ENCODE measurements at places on chromosomes 11 and 22.

- DNase-seq: no peak
Observed at GRCh38 chr11:39220069-39220468, 2239.4 kb downstream of the LRRC4C start.

GRCh38 chr11:44680982-44681597 is 45.7 kb upstream of the TSPAN18 start:
- DNase-seq: no peak

GRCh38 chr22:42587588-42588175 is 27.0 kb downstream of the POLDIP3 start:
- DNase-seq: no peak

- no peak for DNase-seq
Observed at GRCh38 chr11:84663731-84664130, 963.4 kb downstream of the DLG2 start.

- DNase-seq: no peak
Observed at GRCh38 chr11:10727146-10727851, 23.7 kb upstream of the CTR9 start.

DNA sequence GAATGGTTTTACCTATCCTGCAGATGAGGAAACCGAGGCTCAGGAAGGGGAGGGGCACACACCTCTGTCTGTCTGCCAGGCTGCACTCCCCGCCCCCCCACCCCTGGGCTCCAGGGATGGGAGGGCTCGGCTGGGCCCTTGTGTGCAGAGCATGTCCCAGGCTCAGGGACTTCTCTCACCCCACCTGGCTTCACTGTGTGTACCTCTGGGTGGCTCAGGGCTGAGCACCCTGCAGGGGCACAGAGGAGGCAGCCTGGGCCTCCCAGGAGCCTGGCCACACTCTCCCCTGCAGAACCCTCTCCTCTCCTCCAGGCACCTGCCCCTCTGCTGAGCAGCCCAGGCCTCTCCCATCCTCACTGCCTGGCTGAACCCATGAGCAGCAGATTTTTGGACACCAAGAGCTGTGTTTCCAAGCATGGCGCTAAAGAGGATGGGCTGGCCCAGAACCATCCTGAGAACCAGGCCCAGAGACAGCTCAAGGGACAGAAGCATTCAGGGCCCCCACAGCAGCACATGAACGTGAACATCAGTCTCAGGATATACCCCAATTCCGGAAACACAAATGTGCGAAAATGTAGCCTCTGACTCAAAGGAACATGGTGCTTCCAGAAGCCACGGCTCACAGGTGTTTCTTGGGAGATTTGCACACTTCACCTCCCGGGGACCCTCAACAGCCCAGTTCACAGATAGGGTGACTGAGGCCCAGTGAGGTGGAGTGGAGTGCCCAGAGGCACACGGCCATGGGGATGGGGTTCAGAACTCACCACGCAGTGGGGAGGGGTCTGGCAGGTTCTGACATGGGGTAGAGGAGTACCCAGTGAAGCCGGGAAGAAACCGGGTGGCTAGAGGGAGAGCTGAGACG is 10.5 kb downstream of the EMID1 start:
- DNase-seq: no peak

- DNase-seq: no peak
Observed at GRCh38 chr22:23553924-23554870, 25.9 kb downstream of the IGLL1 start.

GRCh38 chr11:44761551-44761961 is 34.8 kb downstream of the TSPAN18 start:
- DNase-seq: no peak

DNA sequence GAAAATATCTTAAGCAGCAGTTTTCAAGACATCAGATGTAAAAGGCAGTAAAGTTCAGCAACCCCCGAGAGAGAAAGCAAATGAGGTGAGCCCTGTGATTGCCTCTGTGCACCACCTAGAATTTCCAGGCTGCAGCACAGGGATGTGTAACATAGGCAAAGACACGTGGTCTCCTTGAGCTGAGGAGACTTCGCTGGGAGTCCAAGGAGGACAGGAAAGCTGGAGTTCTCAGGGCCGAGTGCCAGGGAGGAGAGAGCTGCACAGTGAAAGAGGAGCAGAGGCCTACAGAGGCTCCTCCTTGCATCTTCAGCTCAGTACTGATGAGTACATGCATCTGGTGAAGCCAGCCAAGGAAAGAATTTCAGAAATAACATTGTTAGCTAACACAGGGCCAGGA is 17.6 kb upstream of the TOLLIP start:
- DNase-seq: no peak

DNA sequence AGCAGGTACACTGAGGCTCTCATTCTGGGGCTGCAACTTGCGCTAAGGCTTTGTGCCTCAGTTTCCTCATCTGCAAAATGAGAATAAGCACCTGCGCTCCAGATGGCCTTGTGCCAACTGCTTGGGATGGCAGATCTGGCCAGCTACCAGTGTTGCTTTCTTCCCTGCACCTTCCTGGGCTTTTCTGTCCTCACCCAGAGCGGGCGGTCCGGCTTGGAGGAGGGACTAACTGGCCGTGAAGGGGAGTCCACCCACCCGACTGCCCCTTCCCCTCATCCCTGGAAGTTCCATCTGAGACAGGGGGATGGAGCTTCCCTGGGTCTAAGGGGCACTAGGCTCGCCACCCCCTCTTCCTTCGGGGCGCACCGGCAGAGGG is 3.5 kb downstream of the SLC16A8 start:
- no peak for DNase-seq

DNA sequence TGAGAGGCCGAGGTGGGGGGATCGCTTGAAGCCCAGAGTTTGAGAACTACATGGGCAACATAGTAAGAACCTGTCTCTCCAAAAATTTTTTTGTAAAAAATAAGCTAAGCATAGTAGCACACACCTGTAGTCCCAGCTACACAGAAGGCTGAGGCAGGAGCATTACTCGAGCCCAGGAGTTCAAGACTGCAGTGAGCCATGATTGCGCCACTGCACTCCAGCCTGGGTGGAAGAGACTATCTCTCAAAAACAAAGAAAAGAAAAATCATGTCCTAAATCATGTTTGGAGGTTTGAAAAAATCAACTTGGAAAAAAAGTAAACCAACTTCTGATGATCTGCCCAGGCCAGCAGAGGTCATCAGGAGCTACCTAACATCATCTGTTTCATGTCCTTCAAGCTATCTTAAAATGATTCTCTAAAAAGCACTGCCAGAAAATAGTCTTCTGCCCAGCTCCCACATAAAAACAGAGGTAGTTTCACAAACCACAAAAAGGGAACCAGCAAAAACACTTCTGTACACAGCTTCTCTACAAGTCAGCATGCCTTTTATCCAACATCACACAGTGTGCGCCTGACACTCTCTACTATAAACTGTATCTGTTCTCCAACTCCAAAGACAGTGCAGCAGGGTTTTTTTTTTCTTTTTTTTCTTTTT is 165.0 kb downstream of the SOX6 start:
- no peak for DNase-seq

- DNase-seq: no peak
Observed at GRCh38 chr11:117442869-117443239, 115.2 kb downstream of the CEP164 start.

GRCh38 chr11:82811369-82811768 is 77.7 kb upstream of the FAM181B start:
- no peak for DNase-seq

GRCh38 chr11:67700548-67701262 is 26.3 kb upstream of the ALDH3B2 start:
- no peak for DNase-seq

Measured in AG04449 (cell line).